ENCODE measurements at places on chromosomes 2 and 18. TPM values are rescaled to one million over a fixed set of nuclear protein-coding genes. Genes with fewer than 3 reads are reported as not detected.
A peak's percentile ranks its signal among the peaks of the same experiment; 100 is the strongest.

EPG5 gene
- 38.8 TPM for total RNA-seq

CNGA3 gene
- total RNA-seq, result 0.51 TPM

CNPPD1 gene
- 23.9 TPM for total RNA-seq

EN1 gene
- total RNA-seq, result 0.41 TPM

CHMP1B gene
- total RNA-seq, result 44.6 TPM

GLI2 gene
- 6.9 TPM for total RNA-seq

DNAH6 gene
- 0.51 TPM for total RNA-seq

LINC00305 gene
- total RNA-seq, result not detected

RTP5 gene
- total RNA-seq, result not detected

DNA sequence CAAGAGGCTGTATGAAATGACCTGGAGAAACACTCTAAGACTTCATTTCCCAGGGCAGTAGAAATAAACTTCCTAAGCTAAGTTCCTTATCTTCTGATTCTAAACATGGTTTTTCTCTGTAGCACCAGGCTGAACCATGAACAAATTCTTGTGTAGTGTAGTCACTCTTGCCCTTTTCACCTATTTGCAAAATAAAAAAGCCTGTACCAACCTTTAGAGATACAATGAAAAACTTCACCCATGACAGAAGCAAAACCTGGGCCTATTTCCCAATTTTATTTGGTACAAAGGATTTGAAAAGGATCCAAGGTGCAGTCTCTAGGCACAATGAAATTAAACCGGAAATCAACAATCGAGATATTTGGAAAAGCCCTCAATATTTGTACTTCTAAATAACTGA lies 43.6 kb downstream of the POLR1A start:
- DNase-seq, result no peak

GRCh38 chr2:172739661-172740266 lies 4.1 kb downstream of the RAPGEF4 start:
- DNase-seq, result peak; percentile 46

DNA sequence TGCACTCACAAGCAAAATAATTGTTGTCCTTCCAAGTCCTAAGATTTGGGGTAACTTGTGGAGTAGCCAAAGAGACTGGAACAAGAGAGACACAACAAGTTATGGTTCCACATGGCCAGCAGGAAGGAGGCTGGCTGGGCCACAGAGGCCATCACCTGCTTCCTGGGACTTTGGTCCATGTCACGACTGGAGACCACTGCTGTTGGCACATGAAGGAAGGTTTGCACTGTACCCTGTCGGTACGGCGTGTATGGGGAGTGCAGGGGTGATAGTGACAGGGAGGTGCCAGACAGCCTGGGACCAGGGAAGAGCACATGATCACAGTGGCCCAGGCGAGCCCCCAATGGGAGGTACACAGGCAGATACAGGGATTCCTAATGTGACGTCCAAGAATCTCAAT lies 15.5 kb downstream of the SLC66A2 start:
- DNase-seq, result no peak

DNA sequence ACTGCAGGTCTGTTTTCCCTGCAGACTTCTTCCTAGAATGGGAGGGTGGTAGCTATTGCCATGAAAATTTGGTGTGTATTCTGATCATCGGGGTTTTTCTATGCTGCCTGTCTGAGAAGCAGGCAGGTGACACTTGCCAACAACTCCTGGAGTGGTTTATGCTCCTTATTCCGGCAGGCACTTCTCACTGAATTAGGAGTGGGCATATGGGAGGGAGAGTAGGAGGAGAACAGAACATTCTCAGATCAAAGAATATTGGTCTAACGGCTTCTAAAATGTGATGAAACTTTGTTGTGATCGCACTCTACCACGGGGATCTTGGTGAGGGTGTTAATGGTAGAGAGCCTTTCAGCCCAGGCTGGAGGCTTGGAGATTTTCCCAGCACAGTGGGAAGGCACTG lies 480.8 kb downstream of the PLCL1 start:
- DNase-seq, result no peak

DNA sequence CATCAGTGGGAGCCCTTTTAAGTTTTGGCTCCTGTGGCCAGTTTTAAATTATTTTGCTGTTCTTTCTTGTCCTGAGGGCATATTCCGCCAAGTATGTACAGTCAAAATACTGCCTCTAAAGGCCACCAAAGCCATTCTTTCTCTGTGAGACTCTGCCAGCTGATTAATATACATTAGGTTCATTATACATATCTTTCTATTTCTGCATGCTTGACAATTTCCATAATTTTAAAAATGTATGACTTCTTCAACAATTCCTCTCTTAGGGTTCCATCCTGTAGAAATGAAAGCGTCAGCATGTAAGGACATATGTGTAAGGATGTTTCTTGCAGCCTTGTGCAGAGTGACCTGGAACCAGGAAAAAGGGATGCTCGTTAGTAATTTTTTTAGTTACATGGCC lies 291.9 kb downstream of the PHLPP1 start:
- DNase-seq, result no peak

DNA sequence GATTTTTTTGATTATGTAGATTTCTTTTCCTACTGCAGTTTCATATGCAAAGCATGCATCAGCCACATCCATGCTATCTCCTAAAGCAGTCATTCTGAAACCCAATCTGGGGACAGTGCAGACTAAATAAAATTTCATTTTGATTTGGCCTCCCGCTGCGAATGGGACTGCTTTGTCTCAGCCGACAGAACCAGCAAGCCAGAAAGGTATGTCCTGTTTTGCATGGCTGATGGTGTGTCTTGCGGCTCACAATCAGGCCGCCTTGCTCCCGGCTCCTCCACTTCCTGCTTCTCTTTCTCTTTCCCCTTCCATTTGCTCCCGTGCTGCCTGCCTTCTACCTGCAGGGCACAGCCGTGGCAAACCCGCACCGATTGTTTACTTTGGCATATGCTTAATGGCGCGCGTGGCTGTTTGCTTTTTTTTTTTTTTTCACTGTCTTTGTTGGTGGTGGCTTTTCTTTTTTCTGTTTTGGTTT lies 419.6 kb upstream of the POU3F3 start:
- no peak for DNase-seq

- no peak for DNase-seq
Observed at GRCh38 chr18:24500766-24501165, 40.3 kb downstream of the HRH4 start.

GRCh38 chr18:36284671-36285295 lies 12.7 kb upstream of the FHOD3 start:
- peak; percentile 86 for DNase-seq

DNA sequence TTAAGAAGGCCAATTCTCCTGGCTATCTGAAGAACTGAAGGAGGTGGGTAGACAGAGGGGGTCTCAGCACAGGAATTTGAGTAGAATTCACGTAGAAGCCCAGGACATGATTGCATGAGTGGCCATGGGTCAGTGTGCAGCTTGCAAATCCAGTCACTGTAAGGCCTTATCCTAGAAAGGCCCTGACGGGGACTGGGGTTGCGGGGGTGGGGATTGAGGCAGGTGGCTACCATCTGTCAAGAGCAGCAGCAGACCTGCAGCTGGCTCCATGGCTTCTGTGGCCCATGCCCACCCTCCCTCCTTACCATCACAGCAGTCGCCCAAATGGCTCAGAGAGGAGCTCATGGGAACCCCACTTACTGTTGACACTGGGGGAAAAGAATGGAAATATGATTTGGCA lies 34.6 kb upstream of the SLC14A1 start:
- peak; percentile 24 for DNase-seq

- DNase-seq, result no peak
Observed at GRCh38 chr2:143996974-143997373, 522.9 kb downstream of the ZEB2 start.

- DNase-seq, result no peak
Observed at GRCh38 chr18:10258836-10259474, 195.5 kb upstream of the APCDD1 start.

DNA sequence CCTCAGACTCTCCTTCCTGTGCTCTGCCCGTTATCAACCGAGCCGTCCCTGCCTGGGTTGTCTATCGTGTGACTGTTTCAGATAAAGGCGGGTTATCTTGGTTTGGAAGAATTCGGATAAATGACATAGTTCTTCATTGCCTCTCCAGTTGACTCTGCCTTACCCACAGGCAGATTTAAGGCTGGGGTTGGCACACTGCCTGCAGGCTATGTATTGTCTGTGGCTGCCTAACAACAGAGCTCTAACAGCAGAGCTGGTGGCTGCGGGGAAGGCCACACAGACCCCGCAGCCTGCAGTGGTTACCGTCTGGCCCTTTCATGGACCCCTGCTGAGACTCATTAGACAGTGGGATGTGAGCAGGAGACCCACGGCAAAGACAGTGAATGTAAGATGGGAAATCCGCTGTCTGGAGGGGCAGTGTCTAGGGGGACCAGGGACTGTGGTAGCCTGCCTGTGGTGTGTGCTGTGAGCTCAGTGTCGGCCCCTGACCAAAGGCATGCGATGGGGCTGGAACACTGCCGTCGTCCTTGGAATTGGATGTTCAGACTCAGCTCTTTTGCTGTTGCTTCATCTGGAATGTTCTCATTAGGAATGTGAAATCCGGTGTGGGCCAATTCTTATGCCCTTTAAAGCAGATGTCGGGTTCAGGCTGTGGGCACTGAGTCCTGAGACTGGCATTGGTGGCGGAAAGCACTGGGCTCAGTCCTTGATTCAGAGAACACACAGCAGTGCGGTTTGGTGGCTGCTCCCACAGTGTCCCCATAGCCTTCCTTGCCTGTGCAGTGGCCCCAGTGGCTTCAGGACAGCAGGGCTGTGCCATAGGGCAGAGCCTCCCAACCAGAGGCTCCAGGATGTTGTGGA lies 44.5 kb downstream of the SH3RF3 start:
- DNase-seq, result peak; percentile 82

- DNase-seq, result no peak
Observed at GRCh38 chr2:64447317-64448040, 6.5 kb upstream of the LGALSL start.

- DNase-seq, result peak; percentile 93
Observed at GRCh38 chr2:46547223-46548102, 68.1 kb downstream of the TMEM247 start.

DNA sequence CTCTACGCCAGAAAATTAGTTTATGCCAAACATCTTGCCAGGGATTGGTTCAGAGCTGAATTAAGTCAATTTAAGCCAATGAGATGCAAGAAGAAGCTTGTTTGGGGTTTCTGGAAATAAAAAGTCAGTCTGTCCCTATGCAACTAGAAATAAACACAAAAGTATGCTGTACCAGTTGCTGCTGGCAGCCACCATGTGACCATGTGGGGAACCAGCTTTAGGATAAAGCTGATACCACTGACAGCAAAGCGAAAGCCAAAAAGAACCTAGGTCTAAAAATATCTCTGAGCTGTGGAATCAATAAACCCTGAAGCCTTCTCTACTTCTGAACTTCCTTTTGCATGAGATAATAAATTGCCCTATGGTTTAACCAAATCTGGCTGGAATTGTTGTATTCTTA lies 181.8 kb upstream of the PARD3B start:
- DNase-seq, result no peak

DNA sequence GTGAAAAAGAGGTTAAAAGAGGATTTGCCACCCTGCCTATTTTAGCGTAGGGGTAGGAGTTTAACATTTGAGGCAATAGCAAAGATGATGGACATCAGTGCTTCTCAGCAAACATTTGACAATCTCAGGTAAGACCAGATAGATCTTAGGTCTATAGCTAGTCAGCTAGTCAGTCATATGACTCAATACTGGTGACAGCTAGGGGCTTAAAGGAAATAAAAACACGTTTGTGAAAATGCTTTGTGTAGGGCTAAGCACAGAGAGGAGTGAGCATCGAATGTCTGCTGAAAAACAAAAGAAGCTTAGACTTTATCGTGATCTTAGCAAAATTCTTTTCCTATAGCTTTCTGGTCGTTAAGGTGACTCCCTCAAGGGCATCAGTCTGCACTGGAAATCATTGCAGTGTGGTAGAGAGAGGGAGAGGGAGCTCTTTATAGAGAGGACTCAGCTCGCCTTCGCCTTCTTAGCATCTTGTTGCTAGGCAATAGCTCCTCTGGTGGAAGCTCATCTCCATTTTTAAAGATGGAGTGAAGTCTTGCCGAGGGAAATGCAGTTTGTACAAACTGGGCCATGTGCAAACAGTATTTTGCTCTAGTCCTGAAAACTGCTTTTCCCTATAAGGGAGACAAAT lies 62.8 kb upstream of the SLC38A11 start:
- DNase-seq, result peak; percentile 4

- DNase-seq, result no peak
Observed at GRCh38 chr2:29848566-29849310, 72.6 kb downstream of the ALK start.

- no peak for DNase-seq
Observed at GRCh38 chr2:220188031-220188430, 560.6 kb downstream of the SLC4A3 start.

DNA sequence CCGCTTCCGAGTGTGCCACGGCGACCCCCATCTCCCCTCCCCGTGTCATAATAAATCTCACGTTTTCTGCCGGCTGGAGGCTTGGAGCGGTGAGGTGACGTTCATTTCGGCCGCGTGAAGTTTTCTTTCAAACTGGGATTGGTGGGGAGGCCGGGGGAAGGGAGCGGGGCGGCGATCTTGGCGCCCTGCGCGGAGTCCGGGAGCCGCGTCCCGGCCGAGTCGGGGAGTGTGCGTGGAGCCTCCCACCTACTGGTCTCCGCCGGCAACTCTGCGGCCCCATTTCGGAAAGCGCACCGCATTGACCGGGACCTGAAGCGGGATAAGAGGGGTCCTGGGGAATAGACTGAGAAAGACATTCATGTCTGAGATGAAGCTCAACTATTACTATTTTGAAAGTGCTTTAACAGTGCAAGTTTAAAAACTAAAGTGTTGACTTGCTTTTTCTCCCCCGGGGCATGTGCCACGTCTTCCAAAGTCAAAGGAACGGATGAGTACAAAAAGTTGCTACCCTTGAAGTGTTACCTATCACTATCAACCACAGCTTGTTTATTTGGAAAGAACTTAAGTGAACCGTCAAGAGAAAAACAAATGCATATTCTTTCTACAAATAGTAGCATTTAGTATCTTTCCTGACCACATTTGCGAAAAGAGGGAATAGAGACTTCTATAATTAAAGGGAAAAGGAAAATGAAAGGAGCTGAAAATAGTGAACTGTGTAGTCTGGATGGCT lies 818 bp upstream of the IKZF2 start:
- peak; percentile 79 for DNase-seq

DNA sequence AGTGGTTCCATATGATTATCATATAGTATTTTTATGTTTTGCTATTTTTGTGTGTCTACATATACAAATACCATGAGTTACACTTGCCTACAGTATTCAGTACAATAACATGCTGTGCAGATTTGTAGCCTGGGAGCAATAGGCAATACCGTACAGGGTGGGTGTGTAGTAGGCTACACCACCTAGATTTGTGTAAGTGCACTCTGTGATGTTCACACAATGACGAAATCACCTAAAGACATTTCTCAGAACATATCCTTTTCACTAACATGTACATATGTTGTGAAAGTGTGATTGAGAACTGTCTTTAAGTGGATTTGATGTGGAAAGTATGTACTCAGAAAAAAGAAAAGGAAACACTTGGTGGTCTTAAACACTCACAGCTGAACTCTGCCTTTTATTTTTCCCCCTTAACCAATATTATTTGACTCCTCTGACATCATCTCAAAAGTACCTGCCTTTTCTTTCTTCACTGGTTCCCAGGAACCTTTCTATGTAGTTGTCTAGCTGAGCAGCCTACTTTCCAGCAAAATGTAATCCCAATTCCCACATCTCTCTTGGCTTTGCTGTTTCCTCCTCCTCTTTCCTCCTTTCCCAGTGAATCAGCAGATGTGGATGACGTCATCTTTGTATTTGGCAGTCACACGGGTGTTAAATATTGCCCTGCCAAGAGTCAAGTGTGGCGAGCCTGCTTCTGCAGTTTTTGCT lies 47.7 kb downstream of the OSBPL6 start:
- peak; percentile 96 for DNase-seq

- peak; percentile 26 for DNase-seq
Observed at GRCh38 chr2:105179469-105180372, 61.8 kb upstream of the GPR45 start.

- no peak for DNase-seq
Observed at GRCh38 chr18:70426818-70427217, 138.0 kb downstream of the SOCS6 start.
